Ascending aorta (tissue), 2 donors: ENCODE measurements at places on chromosomes 4 and X.

DNA sequence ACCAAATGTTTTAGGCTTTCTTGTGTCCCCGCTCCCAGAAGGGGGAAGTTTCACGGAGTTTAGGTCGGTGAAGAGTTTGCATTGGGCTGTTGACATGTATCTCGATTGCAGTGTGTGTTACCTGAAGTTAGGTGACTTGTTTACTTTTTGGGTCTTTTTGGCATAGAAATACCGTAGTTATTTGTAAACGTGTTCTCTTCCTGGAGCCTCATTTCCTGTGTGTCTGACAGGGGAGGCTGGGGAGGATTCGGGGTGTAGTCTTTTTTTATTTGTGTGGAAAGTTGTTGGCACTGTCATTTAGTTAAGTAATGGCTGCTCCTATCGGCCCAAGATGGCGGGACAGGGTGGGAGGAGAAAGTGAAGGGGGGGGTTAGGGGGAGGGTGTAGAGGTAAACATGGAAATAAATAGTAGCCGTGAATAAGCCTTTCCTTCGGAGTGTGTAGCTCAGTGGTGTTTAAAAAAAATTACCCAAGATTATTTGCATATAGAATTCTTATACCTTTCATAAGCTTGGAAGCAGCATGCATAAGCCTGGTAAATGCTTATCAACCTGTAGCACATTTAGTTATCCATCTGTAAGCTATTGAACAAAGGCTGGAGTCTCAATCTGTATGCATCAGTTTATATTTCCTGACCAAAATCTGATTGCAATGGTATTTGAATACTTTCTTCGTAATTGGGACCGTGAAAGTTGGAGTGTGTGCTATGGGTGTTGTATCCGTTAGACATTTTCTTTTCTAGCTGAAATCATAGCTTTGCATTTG is 1.6 kb downstream of the KDM6A start:
- no peak for DNase-seq

- no peak for DNase-seq
These were observed 59.3 kb downstream of the AREG start for GRCh38 chr4:74504212-74504611.

DNA sequence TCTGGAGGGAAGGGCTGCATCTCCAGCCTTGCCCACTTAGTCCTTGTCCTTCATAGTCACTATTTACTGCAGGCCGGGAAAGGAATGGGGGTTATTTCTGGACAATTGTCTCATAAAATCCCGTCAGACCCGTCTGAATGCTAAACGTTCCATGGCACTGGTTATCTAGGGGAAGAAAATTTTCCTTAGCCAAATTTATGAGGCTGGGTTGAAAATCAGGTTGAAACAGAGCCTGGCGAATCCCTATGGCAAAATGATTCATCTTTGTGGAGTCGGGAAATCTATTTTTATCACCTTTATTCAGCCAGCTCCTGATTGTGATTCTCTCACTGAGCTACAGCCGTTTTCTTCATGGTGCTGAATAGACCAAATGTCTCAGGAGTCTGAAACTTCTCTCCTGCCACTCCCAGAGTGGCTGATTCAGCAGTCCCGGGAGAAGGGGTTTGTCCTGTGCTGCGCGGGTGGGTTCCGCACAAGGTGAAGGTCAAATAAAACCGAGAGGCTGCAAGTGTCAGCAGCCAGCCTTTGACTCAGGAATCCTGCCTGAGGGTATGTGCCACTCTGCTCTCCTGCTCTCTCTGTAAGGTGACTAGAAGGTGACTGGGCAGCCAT is 1.0 kb downstream of the LIMCH1 start:
- no peak for DNase-seq

DNA sequence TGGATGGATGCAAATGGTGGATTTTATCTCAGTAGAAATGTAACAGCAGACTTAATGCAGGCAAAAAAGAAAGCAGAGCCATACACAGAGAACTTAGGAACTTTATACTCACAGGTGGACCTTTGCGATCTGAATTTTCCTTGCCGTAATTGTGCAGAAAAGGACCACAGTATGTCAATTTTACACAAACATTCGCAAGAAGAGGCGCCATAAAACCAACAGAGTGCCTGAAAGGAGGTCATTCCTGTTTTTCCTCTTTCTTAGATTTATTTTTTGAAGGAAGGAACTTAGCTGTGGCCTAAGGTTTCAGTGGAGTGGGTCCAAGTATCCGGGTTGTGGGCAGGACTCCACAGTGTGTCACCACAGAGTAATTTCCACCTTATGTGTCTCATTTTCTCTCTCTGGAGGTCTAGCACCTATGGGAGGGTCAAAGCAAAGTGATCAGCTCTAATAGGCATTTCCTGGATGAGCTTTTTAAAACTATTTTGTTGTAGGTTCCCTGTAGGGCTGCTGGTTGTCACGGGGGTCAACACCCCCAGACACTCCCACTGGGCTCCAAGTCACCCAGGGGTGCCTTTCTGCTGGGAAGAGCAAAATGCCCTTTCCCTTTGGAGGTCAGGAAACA is 24.7 kb upstream of the PBDC1 start:
- no peak for DNase-seq

GRCh38 chr4:41661442-41662076 is 87.0 kb downstream of the PHOX2B start:
- peak; percentile 79 for DNase-seq

GRCh38 chr4:121668368-121669162 is 28.2 kb downstream of the ANXA5 start:
- no peak for DNase-seq

- DNase-seq = no peak
These were observed 78.4 kb upstream of the RBPJ start for GRCh38 chr4:26242451-26242850.

- no peak for DNase-seq
These were observed 722.0 kb upstream of the PCDH10 start for GRCh38 chr4:132427125-132427524.

GRCh38 chr4:9765091-9765490 is 16.3 kb upstream of the DRD5 start:
- no peak for DNase-seq

GRCh38 chrX:40108162-40108958 is 10.6 kb upstream of the BCOR start:
- no peak for DNase-seq

GRCh38 chr4:83221897-83222441 is 62.6 kb downstream of the COQ2 start:
- DNase-seq = no peak

GRCh38 chr4:14915018-14915417 is 87.3 kb upstream of the CPEB2 start:
- no peak for DNase-seq

DNA sequence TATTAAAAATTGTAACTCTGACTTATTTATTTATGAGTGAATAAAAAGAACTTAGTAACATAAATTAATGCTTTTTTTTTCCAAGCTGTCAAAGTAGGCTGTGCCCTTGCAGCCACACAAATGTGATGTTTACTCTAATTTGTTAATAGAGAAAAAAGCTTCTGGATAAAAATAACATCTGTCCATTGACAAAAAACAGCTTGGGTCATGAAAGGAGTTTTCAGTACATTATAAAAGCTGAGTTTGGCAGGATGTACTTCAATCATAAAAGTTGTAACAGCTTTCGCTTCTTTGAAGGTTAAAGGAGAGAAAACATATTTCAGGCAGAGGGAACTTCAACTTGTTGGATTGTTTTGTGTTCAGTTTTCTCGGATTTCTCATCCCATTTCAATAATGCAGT is 105.6 kb downstream of the SLC4A4 start:
- DNase-seq = no peak

DNA sequence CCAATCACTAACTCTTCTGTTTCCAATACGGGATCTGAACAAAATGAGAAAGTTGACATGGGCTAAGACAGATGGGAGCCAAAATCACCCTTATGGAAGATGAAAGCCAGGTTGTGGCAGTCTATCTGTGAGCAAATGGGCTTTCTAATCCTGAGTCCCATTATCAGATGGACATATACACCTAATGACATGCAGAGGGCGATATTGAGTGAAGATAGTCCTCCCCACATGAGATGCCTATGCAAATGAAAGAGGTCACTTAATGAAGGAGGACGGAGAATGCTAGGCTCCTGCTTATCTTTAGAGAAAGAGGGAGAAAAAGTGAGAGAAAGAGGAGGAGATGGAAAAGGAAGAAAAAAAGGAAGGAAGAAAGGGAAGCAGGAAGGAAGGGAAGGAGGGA is 547.5 kb downstream of the NLGN4X start:
- no peak for DNase-seq

- DNase-seq = no peak
These were observed 13.0 kb upstream of the DAPP1 start for GRCh38 chr4:99803566-99804101.
